ELF-1 (cell line): ENCODE measurements at places on chromosomes 2 and 18.

DNA sequence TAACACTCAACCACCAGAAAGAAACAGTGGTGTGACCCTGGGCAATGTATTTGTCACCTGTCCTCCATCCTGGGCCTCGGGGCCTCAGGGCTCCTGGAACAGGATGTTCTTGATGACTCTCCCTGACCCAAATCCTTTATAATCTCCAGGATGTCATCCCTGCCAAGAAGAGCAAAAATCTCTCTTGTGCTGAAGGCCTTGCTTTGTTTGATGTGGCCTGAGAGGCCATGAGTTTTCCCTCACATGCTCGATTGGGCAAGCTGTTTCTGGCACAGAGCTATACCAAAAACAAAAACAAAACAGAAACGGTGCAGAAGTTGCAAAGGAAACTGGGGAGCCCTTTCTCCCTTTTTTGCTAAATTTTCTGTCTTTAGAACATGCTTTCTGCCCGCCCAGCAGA, 35.7 kb upstream of the ST3GAL5 start:
- DNase-seq, result peak; percentile 39

- DNase-seq, result peak; percentile 63
These were observed 682 bp downstream of the DUSP2 start for GRCh38 chr2:96144481-96145035.

- DNase-seq, result no peak
These were observed 61.9 kb downstream of the SLC4A5 start for GRCh38 chr2:74281141-74281975.

DNA sequence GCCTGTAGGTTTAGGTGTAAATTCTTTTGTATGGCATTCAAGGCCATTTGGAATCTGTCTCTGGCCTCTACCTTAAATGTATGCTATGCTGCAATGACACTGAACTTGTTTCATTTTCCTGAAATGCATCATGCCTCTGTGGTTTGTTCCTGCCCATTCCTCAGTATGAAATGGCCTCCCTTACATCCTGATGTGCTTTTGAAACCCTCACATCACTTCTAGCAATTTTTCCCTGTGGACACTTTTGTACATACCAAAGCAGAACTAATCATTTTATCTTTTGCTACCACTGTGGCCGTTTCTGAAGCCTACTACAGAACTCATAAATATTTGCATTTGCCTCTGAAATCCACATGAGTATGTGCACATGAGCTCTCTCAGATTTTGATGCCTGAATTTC, 557.2 kb downstream of the ERBB4 start:
- no peak for DNase-seq

DNA sequence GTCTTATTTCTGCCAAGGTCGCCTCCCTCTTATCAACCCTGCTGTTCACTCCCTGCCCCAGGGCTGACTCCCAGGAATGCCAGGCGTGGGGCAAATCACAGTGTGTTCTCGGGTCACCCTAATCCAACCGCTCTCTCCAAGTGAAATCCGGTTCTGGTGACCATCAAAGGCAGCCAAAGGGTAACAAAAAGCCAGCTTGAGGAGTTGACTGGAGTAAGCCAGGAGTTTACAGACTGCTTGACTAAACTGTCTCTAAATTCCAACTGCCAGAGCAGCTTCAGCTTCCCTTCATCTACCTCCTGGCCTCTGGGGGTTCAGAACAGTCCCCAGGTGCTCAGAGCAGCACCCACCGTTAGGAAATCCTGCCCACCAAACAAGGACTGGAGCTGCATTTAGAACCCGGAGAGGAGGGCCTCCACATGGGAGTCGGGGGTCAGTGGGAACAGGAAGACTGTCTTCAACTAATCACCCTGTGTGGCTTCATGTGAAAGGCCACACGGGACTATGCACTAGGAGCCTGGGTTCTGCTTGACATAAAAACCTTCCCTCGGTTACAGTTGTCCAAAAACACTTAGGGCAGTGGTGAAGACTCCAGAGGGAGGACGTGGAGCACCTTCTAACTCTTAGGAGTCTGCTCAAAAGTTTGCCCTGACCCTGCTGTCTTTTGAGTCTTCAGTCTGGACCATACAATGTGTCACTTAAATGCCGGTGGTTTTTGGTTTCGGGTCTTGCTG, 24.2 kb upstream of the MCFD2 start:
- DNase-seq, result peak; percentile 81

GRCh38 chr2:23549051-23549450, 164.1 kb downstream of the KLHL29 start:
- DNase-seq, result no peak

DNA sequence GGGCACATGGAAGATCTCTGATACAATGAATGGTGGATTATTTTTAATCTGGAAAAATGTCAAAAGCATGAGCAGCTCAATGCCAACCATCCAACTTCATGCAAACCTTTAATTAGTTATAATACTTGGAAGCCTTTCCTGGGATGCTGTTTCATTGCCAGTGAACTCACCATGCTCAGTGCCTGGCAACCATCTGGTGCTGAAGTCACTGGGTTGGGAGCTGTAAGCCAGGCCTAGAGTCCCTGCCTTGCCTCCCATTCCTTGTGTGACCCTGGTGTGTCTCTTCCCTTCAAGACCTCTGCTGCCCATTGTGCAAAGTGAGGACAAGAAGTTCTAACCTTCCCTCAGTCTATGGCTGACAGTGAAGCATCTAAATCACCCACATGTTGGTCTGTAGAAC, 458.7 kb downstream of the RNF144A start:
- no peak for DNase-seq

GRCh38 chr2:219508444-219508734, 5.9 kb upstream of the ASIC4 start:
- DNase-seq, result no peak

GRCh38 chr18:10524507-10525370, 1.1 kb upstream of the NAPG start:
- DNase-seq, result no peak

GRCh38 chr18:65523461-65523860, 227.4 kb upstream of the CDH7 start:
- DNase-seq, result peak; percentile 18

DNA sequence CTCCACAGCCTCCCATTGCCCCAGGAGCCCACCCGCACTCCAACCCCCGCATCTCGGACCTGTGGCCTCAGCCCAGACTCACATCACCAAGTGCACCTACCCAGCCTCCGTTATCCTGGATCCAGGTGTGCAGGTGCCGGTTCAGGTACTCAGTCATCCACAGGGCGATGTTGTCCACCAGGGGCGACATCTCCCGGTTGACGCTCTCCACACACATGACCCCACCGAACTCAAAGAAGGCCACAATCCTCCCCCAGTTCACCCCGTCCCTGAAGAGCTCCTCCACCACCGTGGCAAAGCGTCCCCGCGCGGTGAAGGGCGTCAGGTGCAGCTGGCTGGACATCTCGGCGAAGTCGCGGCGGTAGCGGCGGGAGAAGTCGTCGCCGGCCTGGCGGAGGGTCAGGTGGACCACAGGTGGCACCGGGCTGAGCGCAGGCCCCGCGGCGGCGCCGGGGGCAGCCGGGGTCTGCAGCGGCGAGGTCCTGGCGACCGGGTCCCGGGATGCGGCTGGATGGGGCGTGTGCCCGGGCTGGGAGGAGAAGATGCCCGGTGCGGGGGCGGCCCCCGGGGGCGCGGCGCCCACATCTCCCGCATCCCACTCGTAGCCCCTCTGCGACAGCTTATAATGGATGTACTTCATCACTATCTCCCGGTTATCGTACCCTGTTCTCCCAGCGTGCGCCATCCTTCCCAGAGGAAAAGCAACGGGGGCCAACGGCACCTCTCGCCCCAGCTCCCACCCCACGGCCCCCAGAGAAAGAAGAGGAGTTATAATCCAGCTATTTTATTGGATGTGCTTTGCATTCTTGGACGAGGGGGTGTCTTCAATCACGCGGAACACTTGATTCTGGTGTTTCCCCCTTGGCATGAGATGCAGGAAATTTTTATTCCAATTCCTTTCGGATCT, 1.3 kb downstream of the BCL2 start:
- DNase-seq, result peak; percentile 81

GRCh38 chr2:54577035-54577434, 120.9 kb downstream of the SPTBN1 start:
- DNase-seq, result no peak

DNA sequence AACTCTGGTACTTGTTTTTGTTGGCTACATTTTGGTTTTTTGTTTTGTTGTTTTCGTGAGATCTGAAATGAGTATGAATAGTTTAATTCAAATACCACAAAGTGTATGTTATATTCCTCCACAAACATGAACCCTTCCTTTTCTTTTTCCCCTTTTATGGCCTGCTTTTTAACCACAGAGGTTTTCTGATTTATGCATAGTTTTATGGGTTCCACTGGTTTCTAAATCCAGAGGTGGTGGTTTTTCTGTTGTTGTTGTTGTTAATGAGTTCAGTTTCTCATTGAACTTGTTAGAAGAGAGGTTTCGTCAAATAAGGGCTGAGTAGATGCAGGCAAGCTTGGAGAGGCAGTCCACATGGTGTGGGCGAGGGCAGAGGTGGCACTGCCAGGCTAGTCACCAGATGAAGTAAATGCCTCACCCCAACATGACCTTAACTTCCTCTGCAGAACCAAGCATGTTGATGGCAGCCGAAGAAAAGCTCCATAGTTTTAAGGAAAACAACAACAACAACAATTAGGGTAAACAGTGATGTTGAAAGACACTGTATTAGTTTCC, 72.5 kb downstream of the RIF1 start:
- no peak for DNase-seq

GRCh38 chr2:30223413-30223874, 7.9 kb upstream of the LBH start:
- no peak for DNase-seq

DNA sequence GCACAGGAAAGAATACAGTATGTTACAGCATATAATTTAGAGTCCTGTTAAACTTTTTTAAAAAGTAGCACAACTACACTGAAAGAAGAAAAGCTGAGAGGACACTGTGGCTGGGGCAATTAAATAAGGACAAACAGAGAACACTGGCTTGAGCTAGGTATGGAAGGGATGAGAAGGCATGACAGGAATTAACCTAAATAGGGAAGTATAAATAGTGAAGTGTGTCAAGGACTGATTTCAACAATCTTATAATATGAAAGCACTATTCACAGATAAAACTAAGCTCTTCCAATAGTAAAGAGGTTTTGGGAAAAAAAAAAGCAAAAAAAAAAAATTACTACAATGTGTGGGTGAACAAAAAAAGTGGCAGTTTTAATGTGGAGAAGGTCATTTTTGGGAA, 45.5 kb downstream of the PPP3R1 start:
- DNase-seq, result no peak

DNA sequence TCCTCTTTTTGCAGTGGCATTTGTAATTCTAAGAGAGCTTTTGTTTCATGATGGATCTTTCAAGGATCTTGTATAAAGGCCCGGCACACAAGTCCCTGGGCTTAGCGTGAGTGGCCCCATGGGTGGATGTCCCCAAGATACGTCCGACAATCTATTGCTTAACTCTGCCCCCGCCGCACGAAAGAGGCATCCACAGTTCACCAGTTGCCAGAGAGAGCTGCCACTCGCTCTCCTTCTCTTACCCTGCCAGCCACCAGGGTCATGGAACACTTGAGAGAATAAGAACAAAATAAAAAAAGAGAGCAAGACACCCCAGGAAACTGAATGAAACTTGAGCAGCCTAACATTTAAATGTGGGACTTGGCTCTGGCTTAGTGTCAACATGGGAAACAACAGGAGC, 92.3 kb downstream of the CTAGE1 start:
- no peak for DNase-seq

DNA sequence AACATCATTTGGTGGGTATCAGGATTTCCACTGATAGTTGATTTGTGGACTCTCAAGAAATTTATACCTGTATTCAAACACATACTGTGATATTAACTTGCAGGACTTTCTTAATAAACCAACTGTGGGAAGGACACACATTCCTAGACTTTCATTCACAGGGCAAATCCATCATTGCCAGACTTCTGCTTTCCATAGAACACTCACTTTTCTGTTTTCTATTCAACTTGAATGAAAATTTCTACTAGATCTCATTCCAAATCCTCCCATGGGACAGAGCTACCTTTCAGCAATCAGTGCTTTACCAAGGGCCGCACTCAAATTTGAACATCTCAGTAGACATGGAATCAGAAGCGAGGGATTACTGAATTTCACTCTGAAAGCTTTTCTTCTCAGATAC, 612.5 kb downstream of the IRS1 start:
- no peak for DNase-seq

GRCh38 chr2:161044095-161044865, 115.9 kb upstream of the TANK start:
- no peak for DNase-seq
